ENCODE measurements at places on chromosomes 2 and 18.
A peak's percentile ranks its signal among the peaks of the same experiment; 100 is the strongest.

DNA sequence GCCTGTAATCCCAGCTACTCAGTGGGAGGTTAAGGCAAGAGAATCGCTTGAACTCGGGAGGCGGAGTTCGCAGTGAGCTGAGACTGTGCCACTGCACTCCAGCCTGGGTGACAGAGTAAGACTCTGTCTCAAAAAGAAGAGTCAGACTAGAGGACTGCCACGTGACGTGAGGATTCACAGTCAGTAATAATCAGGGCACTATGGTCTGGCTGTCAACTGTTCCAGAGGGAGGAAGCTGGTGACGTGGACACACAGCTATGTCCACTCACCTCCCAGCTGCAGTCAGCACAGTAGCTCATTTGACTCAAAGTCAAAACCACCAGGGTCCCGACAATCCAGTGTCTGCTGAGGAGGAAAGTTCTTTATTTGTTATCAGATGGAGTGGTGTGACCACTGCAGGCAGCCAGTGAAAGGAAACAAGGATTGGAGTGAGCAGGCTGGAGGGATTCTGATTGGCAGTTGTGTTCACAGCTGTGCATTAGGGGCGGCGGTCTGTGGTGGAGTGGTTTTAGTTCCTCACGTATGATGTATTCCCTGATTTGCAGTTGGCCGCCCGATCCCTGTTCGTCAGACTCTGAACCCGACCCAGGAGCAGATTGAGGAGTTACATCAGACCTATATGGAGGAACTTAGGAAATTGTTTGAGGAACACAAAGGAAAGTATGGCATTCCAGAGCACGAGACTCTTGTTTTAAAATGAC is 37.9 kb downstream of the MOGAT1 start:
- peak; percentile 98 for DNase-seq

- DNase-seq: peak; percentile 19
Measured at GRCh38 chr2:239444626-239445577, 44.1 kb upstream of the HDAC4 start.

- peak; percentile 61 for DNase-seq
Measured at GRCh38 chr2:217902379-217903141, 100.2 kb downstream of the TNS1 start.

- DNase-seq: no peak
Measured at GRCh38 chr2:200225951-200226350, 80.5 kb upstream of the SPATS2L start.

DNA sequence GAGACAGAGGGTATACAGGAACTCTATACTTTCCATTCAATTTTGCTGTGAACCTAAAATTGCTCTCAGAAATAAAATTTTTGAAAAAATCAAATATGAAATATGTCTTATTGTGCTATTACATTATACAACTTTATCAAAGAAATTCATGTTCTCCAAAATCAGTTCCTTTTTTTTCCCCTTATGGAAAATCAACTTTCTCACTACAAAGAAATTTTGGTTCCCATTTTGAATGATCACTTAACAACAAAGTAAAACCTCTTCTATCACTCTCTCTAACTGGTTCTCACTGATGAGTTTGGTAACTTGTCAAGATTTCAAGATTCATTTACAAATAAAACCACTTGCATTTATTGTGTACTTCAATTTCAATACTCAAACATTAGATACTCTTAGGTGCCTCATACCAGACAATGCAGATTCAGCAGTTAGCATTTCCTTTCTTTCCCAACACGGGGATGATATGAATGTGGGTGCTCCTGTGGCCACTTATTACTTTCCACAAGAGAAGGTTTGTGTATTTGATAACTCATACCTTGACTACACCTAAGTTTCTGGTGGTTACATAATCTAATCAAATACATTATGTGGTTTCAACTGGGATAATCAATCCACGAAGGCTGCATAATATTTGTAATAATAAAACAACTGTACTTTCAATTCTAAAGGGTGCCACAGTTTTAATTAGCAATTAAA is 6.4 kb downstream of the PSME4 start:
- DNase-seq: no peak

DNA sequence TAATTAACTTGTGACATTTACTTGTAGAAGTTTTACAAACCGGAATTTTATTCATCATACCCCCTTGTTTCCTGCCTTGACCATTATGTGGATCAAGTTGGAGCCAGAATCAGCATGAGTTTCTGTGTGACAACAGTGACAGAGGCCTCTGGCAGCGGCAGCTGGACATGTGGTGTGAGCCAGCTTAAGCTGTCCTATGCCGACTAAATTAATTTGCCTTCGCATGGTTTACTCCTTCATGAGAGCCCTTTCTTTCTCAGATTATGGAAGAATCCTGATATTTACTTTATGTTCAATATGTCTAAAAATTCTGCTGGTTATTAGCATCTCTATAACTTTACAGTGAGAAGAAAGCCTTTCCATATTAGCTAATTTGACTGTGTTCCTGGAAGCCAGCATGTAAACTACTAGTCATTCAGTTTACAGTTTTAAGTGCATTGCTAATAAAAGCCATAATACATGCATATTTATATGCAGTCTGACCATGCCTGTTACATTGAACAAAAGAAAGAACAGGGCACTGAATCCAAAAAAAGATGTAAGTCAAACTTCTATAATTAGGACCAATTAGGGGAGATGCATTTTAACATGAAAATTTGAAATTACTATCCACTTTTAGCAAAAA is 495.8 kb upstream of the ACVR2A start:
- DNase-seq: no peak

GRCh38 chr2:203940039-203940438 is 3.5 kb downstream of the ICOS start:
- no peak for DNase-seq

GRCh38 chr2:226544596-226545210 is 254.9 kb downstream of the IRS1 start:
- no peak for DNase-seq

DNA sequence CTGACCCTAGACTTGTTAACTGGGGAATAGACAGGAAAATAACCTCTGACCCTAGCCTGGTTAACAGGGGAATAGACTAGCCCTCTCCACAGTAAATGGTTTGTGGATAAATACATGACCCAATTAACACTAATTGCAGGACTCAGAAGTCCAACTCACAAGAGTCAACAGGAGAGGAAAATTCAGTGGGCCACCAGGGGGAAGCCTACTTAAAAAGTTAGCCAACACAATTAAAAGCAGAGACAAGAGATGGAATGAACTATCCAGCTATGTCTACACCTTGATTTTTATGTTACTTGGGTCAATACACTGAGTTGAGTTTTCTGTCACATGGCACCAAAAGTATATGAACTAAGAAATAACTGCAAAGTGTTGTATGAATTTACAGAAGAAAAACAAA is 158.8 kb upstream of the SLC39A10 start:
- peak; percentile 30 for DNase-seq

DNA sequence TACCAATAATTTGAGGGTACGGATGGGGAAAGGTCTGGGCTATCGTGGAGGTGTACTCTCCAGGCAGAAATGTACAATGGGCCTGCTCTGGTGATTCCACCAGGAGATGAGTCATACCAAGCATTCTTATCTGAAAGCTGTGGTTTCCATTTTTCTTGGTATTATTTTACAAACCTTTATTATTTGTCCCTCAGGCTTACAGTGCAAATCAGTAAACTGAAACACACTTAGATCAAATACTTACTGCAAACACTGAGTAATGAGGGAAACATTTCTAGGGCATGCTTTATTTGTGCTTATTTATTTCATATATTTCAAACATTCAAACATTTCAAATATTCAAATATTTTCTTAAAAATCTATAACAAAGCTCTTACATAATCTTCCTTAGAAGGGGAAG is 319.8 kb downstream of the RND3 start:
- DNase-seq: peak; percentile 74

GRCh38 chr18:79644006-79644665 is 35.5 kb upstream of the CTDP1 start:
- DNase-seq: peak; percentile 52

DNA sequence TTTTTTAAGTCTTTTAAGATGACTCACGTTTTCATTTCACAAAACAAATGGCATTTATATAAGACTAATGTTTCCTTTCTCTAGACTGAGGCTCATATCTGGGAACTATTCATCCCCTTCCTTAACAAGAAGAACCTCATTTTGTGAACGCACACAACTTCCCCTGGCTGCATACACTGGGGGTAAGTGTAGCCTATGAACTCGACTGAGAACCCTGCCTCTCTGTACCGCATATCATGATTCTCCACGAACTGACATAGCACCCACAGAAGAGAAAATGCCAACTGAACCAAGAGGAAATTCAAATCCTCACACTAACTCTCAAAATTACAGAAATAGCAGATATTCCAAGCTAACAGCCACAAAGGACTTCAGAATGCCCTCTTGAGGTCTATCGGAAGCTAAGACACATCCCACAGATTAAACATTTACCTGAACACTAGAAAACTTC is 236.7 kb downstream of the TCF4 start:
- peak; percentile 57 for DNase-seq

GRCh38 chr2:215498431-215498830 is 62.6 kb upstream of the FN1 start:
- DNase-seq: peak; percentile 43

- no peak for DNase-seq
Measured at GRCh38 chr2:159226608-159227385, 59.7 kb downstream of the WDSUB1 start.

DNA sequence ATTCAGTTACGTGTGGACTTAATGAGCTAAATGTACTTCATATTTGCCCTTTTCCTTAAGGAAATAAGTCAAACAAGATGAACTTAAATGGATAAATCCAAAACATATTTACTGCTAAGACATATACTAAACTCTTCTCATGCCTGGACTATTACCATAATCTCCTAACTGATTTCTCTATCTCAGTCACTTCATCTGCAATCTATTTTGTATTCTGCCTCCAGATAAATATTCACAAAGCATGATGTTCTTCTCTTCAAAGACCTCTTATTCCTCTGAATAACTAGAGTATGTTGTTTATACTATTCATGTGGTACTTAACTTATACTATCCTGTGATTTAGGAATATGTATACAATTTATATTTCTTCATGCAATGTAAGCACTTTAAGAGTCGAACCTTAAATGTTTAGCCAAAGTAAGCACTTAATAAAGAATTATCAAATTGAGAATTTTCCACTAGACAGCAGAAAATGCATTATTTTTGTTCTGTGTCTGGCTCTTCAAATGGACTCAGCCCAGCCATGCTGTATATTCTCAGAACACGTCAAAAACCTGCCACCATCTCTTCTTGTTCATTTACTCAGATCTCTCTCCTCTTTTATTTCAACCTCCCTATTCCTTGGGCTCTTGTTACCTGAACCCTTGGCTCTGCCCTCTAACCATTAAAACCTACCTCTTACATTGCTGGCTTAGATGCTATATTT is 79.9 kb upstream of the ARHGAP28 start:
- DNase-seq: no peak

- peak; percentile 80 for DNase-seq
Measured at GRCh38 chr2:65361623-65362022, 70.8 kb downstream of the SPRED2 start.

GRCh38 chr2:165586019-165586418 is 116.5 kb downstream of the CSRNP3 start:
- no peak for DNase-seq

- DNase-seq: no peak
Measured at GRCh38 chr2:134320930-134321329, 67.1 kb downstream of the MGAT5 start.

GRCh38 chr2:111117598-111118480 is 2.9 kb upstream of the BCL2L11 start:
- DNase-seq: peak; percentile 78

DNA sequence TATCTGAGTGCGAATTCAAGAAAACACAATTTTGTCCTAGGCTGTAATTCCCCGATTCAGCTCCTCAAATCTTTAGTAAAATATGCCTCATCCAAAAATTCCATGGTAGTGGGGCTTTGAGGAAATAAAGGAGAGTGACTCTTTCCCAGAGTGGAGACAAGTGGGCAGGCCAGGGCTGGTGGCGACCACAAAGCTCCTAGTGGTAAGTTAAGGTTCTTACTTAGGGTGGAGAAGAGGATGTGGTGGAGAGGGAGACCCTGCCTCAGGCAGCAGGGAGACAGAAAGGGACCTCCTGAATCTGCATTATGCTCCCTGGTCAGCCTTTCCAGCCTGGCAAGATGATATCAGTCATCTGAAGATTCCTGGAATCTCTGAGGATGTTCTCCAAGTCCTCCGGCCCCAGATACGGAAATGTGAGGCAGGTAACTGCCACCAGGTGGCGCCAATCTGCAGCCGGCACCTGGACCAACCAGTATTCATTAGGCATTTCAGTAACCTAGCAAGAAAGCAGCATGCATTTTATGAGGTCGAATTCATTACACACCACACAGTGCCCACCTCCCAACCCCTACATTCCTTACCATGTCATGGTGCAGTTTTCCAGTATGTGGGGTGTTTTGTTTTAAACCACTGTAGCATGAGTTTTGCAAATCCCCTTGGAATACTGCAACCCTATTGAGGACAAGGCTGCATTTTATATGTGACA is 106.4 kb downstream of the POLE4 start:
- DNase-seq: peak; percentile 48

GRCh38 chr18:25831301-25831701 is 259.1 kb downstream of the SS18 start:
- peak; percentile 59 for DNase-seq

DNA sequence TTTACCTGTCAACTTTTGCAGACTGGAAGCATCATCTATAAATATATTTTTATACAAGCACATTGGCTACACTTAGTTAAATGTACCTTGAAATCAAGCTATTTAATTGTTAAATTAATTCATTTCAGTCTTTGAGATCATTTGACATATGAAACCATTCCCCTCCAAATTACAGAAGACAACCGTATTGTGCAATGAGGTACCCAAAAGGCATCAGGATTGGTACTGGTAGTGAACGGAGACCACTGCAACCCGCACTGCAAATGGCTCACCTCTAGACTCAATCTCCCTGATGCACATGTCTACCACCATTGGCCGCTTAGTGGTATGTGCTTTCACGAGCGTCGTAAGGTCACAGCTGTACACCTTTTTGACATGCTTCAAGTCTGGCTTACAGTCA is 47.8 kb upstream of the CHRNA1 start:
- DNase-seq: no peak

GRCh38 chr2:231397011-231397927 is 1.8 kb downstream of the B3GNT7 start:
- no peak for DNase-seq

- DNase-seq: no peak
Measured at GRCh38 chr18:66046032-66046602, 295.3 kb downstream of the CDH7 start.

- DNase-seq: peak; percentile 98
Measured at GRCh38 chr18:28065031-28065792, 111.7 kb downstream of the CDH2 start.

- no peak for DNase-seq
Measured at GRCh38 chr2:223554923-223555322, 47.2 kb downstream of the SCG2 start.

DNA sequence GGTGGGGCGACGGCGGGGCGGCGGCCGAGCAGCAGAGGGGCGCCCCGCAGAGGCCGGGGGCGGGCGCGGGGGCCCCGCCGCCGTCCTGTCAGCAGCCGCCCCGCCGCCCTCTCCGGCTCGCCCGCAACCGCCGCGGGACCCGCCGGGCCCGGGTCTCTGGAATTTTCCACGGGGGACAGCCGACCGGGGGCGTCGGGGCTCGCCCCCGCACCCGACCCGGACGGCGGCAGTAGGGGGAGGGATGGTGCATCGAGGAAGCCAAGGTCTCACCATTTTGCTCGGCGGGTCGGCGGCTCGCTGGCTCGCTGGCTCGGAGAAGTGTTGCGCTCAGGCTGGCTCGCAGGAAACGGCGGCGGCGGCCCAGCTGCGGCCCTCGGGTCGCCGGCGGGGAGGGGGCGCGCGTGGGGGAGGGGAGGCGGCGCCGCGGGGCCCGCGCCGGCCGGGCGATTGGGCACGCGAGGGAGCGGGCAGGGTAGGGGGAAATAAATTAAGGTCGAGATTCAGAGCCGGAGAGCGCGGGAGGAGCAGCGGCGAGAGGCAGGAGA is 405 bp downstream of the PPP3R1 start:
- no peak for DNase-seq

- peak; percentile 43 for DNase-seq
Measured at GRCh38 chr2:206556357-206556949, 85.8 kb upstream of the FAM237A start.

Data from fibroblast of skin of right biceps (primary cell).